ENCODE measurements at places on chromosomes 3 and 15. TPM values are rescaled to one million over a fixed set of nuclear protein-coding genes. Genes with fewer than 3 reads are reported as not detected.

DNA sequence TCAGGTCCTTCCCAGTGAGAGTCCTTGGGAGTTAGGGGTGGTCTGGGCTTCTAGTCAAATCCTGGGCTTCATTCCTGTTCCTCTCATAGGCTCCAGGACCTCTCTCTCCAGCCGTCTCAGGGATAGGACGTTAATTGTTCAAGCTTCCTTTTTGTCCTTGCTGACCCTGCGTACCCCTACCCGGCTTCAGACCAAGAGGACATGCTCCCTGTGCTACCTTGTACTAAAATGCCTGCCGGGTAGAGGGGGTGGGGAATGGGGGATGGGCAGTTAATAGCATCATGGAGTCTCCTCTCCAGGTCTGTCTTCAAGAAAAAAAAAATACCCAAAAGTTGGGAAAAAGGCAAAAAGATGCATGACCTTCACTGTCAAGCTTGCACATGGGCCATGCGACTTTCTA is 36.5 kb upstream of the GALNT15 start:
- no peak for DNase-seq
- H3K27me3 ChIP-seq = no peaks in the 10 kb centered on the region

The ESYT3 gene
- total RNA-seq = 0.09 TPM

DNA sequence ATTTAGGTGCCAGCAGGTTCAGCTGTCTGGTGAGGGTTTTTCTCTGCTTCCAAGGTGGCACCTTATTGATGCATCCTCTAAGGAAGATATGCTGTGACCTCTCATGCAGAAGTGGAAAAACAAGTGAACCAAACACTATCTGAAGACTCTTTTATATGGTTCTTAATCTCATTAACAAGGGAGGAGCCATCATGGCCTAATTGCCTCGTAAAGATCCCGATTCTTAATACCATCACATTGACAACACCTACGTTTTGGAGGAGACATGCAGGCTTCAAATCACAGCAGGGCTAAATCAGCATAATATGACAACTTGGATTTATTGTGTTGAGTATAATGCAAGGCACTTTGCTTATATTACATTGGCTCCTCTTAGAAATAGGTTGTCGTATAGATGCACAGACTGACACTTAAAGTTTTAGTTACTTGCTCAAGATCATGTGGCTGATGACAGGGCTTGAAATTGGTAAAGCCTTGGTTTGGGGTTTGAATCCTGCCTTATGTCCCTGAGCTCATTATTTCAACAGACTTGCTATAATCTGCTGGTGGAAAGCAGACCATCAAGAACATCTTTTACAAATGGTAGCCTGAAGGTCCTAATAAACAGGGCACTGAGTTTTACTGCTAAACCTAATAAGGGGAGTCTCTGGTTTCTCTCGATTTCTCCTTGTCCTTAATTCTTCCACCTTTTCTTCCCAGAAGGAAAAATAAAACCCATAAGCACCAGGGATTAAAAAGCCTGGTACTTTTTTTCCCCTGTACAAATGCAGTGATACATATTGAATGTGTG is 88.2 kb downstream of the PTPRG start:
- H3K36me3 ChIP-seq = no peaks in the 10 kb centered on the region
- no peaks in the 10 kb centered on the region for H3K4me1 ChIP-seq
- no peak overlapping the region for H3K4me3 ChIP-seq
- no peak overlapping the region for H3K27ac ChIP-seq
- H3K27me3 ChIP-seq = no peaks in the 10 kb centered on the region

GRCh38 chr3:55630280-55630920 is 143.3 kb upstream of the WNT5A start:
- H3K4me3 ChIP-seq = no peak overlapping the region
- no peaks in the 10 kb centered on the region for H3K4me1 ChIP-seq
- no peaks in the 10 kb centered on the region for H3K36me3 ChIP-seq
- no peaks in the 10 kb centered on the region for H3K27me3 ChIP-seq
- DNase-seq = no peak
- no peak overlapping the region for H3K27ac ChIP-seq

GRCh38 chr3:2423143-2423542 is 324.5 kb downstream of the CNTN4 start:
- H3K4me3 ChIP-seq = no peak overlapping the region
- DNase-seq = no peak
- no peaks in the 10 kb centered on the region for H3K36me3 ChIP-seq
